ENCODE measurements at places on chromosomes 2 and 18. TPM values are rescaled to one million over a fixed set of nuclear protein-coding genes. Genes with fewer than 3 reads are reported as not detected.

- no peaks in the 10 kb centered on the region for H3K27me3 ChIP-seq
- H3K4me3 ChIP-seq, result no peak overlapping the region
- DNase-seq, result peak; percentile 74
- H3K27ac ChIP-seq, result peak overlapping the region; percentile 93
- H3K4me1 ChIP-seq, result peaks cover 83% of the 10 kb centered on the region
- H3K36me3 ChIP-seq, result peaks cover 3% of the 10 kb centered on the region
These were observed 54.7 kb upstream of the SLC1A4 start for GRCh38 chr2:64934530-64934929.

Gene KIF1A
- not detected for total RNA-seq

- H3K4me1 ChIP-seq, result no peaks in the 10 kb centered on the region
- H3K27me3 ChIP-seq, result no peaks in the 10 kb centered on the region
- no peak overlapping the region for H3K4me3 ChIP-seq
- no peak for DNase-seq
- H3K27ac ChIP-seq, result no peak overlapping the region
- H3K36me3 ChIP-seq, result no peaks in the 10 kb centered on the region
These were observed 152.1 kb downstream of the THSD7B start for GRCh38 chr2:136917411-136917881.

- no peaks in the 10 kb centered on the region for H3K4me1 ChIP-seq
- no peaks in the 10 kb centered on the region for H3K27me3 ChIP-seq
- DNase-seq, result no peak
- H3K4me3 ChIP-seq, result no peak overlapping the region
- H3K36me3 ChIP-seq, result no peaks in the 10 kb centered on the region
These were observed 1275.2 kb upstream of the CRIM1 start for GRCh38 chr2:35080231-35080910.

Gene C18orf54
- 14.3 TPM for total RNA-seq

GRCh38 chr2:128523457-128523856, 204.8 kb upstream of the HS6ST1 start:
- H3K36me3 ChIP-seq, result no peaks in the 10 kb centered on the region
- H3K4me1 ChIP-seq, result no peaks in the 10 kb centered on the region
- no peak for DNase-seq
- no peak overlapping the region for H3K4me3 ChIP-seq
- H3K27me3 ChIP-seq, result no peaks in the 10 kb centered on the region

DNA sequence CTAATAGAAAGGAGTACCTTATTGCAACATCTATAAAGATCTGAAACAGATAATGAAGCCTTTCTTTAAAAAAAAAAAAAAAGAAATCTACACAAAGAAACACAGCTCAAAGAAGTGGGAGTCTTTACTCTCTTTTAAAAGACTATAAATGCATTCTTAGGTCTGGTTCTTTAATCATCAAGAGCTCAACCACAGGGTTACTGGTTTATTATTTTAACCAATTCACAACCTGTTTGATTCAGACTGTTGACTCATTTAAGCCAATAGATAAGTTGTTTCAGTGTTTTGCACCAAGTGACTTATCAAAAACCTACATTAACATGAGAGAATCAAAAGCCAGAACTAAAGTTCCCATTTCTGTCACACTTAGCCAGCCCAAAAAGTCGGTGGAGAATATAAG, 93.1 kb downstream of the TCF4 start:
- H3K36me3 ChIP-seq, result no peaks in the 10 kb centered on the region
- H3K4me1 ChIP-seq, result peaks cover 99% of the 10 kb centered on the region
- no peak for DNase-seq
- H3K27ac ChIP-seq, result peak overlapping the region; percentile 85
- no peak overlapping the region for H3K4me3 ChIP-seq

Gene PPP1R1C
- not detected for total RNA-seq

GRCh38 chr2:14616342-14616741, 16.2 kb upstream of the LRATD1 start:
- H3K36me3 ChIP-seq, result no peaks in the 10 kb centered on the region
- no peaks in the 10 kb centered on the region for H3K4me1 ChIP-seq
- no peak for DNase-seq
- H3K4me3 ChIP-seq, result no peak overlapping the region

Gene HOXD12
- total RNA-seq, result 1.0 TPM

GRCh38 chr2:11677136-11678055, 7.4 kb upstream of the NTSR2 start:
- H3K4me1 ChIP-seq, result peaks cover 9% of the 10 kb centered on the region
- H3K36me3 ChIP-seq, result no peaks in the 10 kb centered on the region
- H3K4me3 ChIP-seq, result no peak overlapping the region

- H3K4me3 ChIP-seq, result no peak overlapping the region
- DNase-seq, result no peak
- no peak overlapping the region for H3K27ac ChIP-seq
- H3K4me1 ChIP-seq, result no peaks in the 10 kb centered on the region
- no peaks in the 10 kb centered on the region for H3K27me3 ChIP-seq
- H3K36me3 ChIP-seq, result no peaks in the 10 kb centered on the region
These were observed 126.6 kb upstream of the KCNH7 start for GRCh38 chr2:162965191-162965590.

GRCh38 chr18:5890331-5891183, 4.8 kb downstream of the TMEM200C start:
- no peak overlapping the region for H3K27ac ChIP-seq
- H3K36me3 ChIP-seq, result no peaks in the 10 kb centered on the region
- peak; percentile 57 for DNase-seq
- H3K4me1 ChIP-seq, result 0 out of 2 replicates have a peak, but pooled peaks cover 3% of the 10 kb centered on the region
- no peak overlapping the region for H3K4me3 ChIP-seq

Gene NCKAP5
- total RNA-seq, result not detected

- no peaks in the 10 kb centered on the region for H3K36me3 ChIP-seq
- H3K27me3 ChIP-seq, result no peaks in the 10 kb centered on the region
- no peak overlapping the region for H3K4me3 ChIP-seq
- H3K4me1 ChIP-seq, result no peaks in the 10 kb centered on the region
- DNase-seq, result no peak
These were observed 25.1 kb downstream of the DNPEP start for GRCh38 chr2:219362524-219363164.

- H3K36me3 ChIP-seq, result no peaks in the 10 kb centered on the region
- no peaks in the 10 kb centered on the region for H3K4me1 ChIP-seq
- H3K27ac ChIP-seq, result no peak overlapping the region
- no peaks in the 10 kb centered on the region for H3K27me3 ChIP-seq
- H3K4me3 ChIP-seq, result no peak overlapping the region
These were observed 11.3 kb downstream of the HNMT start for GRCh38 chr2:137975280-137976271.

DNA sequence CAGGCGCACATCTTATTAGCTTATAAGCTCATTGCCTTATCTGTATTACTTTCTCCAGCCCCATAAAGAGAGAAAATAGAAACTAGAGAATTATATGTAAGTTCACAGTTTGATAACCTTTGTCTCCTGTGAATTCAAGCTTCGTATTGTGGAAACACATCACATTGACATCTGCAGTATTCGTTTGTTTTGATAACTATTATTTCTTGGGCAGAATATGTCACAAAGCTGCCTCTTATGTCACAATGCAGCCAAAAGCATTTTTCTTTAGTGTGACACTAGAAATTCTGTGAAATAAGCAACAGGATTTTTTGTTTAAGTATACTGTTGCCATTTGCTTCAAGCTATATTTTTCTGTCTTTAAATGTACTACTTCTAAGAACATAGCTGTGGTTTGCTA, 221.5 kb downstream of the DOK6 start:
- H3K4me3 ChIP-seq, result no peak overlapping the region
- no peak for DNase-seq
- no peaks in the 10 kb centered on the region for H3K4me1 ChIP-seq
- no peaks in the 10 kb centered on the region for H3K27me3 ChIP-seq
- no peak overlapping the region for H3K27ac ChIP-seq

DNA sequence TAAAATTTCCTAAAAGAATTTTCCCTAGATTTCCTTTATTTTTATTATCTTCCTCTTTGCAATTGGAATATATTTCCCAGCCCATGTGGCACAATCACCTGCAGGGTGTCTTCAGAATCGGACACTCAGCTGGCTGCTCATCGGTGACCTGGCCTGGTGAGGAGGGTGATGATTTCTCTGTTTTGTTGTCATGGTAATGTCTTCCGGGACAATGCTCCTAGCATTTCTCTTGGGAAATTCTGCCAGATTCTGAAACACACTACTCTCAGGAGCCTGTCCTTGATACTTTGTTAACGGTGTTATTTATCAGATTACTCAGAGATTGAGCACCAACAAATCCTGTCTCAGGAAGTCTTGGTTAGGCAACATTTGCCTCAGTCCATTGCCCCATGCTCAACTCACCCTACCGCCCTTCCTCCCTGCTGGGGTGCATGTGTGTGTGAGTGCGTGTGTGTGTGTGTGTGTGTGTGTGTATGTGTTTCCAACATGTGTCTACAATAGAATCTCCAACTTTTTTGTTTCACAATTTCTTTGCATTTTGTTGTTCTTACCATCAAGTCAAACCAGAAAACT, 70.3 kb downstream of the MYT1L start:
- DNase-seq, result no peak
- H3K27me3 ChIP-seq, result no peaks in the 10 kb centered on the region
- H3K27ac ChIP-seq, result no peak overlapping the region
- H3K4me3 ChIP-seq, result no peak overlapping the region

- no peak for DNase-seq
- H3K27ac ChIP-seq, result no peak overlapping the region
- H3K27me3 ChIP-seq, result no peaks in the 10 kb centered on the region
- no peak overlapping the region for H3K4me3 ChIP-seq
- no peaks in the 10 kb centered on the region for H3K36me3 ChIP-seq
These were observed 43.7 kb downstream of the AGAP1 start for GRCh38 chr2:235537587-235537986.

GRCh38 chr2:16165518-16166326, 225.4 kb downstream of the MYCN start:
- no peaks in the 10 kb centered on the region for H3K27me3 ChIP-seq
- DNase-seq, result no peak

- no peak overlapping the region for H3K4me3 ChIP-seq
- no peaks in the 10 kb centered on the region for H3K27me3 ChIP-seq
- no peak for DNase-seq
- no peaks in the 10 kb centered on the region for H3K36me3 ChIP-seq
These were observed 99.9 kb downstream of the TRIB2 start for GRCh38 chr2:12816379-12817306.

Gene ERICH2
- total RNA-seq, result not detected

DNA sequence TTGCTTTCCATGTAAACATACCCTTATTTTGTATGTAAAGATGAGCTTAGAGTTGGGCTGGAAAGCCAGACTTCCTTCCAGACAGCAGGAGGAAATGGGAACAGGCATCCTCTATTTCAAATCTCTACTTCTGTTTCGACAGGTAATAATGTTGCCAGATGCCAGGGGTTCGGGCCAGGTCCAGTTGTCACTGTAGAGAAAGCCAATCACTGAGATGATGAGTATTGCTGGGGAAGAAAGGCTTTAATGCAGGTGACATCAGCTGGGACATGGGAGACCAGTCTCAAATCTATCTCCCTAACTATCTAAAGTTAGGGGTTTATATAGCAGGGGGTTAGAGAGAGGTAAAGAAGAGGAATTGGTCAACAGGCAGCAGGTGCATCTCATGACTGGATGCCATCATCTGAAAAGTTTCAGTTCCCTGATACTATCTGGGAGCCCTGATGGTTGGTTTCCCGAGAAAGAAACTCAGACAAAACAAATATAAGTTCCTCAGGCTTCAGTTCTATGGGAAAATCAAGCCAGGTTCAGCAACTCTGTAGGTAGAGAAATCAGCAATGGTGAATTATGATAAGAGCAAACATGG, 9.3 kb upstream of the MTCL1 start:
- DNase-seq, result no peak
- H3K4me1 ChIP-seq, result no peaks in the 10 kb centered on the region
- no peak overlapping the region for H3K4me3 ChIP-seq
- no peak overlapping the region for H3K27ac ChIP-seq
- no peaks in the 10 kb centered on the region for H3K27me3 ChIP-seq
- H3K36me3 ChIP-seq, result no peaks in the 10 kb centered on the region

- H3K4me3 ChIP-seq, result no peak overlapping the region
- H3K27ac ChIP-seq, result no peak overlapping the region
- H3K4me1 ChIP-seq, result peaks cover 5% of the 10 kb centered on the region
- no peaks in the 10 kb centered on the region for H3K36me3 ChIP-seq
- no peaks in the 10 kb centered on the region for H3K27me3 ChIP-seq
- no peak for DNase-seq
These were observed 2786.5 kb downstream of the RPIA start for GRCh38 chr2:91477731-91478672.

- peak within 1 kb of the TSS; percentile 92 for H3K4me3 ChIP-seq
- H3K27me3 ChIP-seq, result no peaks in the 10 kb centered on the region
- H3K36me3 ChIP-seq, result peaks cover 26% of the 10 kb centered on the region
- peaks cover 31% of the 10 kb centered on the region for H3K4me1 ChIP-seq
- peak within 1 kb of the TSS; percentile 77 for H3K27ac ChIP-seq
These were observed at the start of gene TXNL1 for GRCh38 chr18:56638232-56639103. Gene TXNL1, minus strand, starts transcription at chr18:56638592. Its CDS starts 152 bp downstream, at chr18:56638440.

DNA sequence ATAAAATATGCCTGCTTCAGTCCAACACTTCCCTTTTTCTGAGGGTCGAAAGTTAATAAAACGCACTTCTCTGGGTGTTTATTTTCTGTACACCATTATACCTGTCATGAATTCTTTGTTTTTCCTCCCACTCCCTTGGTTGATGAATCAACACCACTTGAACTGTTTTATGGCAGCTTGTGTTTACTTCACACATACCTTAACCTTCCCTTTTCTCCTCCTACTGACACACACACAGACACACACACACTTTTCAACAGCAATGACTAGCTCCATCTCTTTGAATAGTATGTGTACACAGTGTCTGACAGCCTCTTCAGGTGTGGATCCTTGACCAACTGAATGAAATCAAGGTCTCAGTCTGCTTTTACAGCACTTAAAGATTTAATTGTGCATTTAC, 91.3 kb downstream of the SATB2 start:
- no peak for DNase-seq
- H3K4me1 ChIP-seq, result no peaks in the 10 kb centered on the region
- H3K36me3 ChIP-seq, result no peaks in the 10 kb centered on the region
- H3K27ac ChIP-seq, result no peak overlapping the region

DNA sequence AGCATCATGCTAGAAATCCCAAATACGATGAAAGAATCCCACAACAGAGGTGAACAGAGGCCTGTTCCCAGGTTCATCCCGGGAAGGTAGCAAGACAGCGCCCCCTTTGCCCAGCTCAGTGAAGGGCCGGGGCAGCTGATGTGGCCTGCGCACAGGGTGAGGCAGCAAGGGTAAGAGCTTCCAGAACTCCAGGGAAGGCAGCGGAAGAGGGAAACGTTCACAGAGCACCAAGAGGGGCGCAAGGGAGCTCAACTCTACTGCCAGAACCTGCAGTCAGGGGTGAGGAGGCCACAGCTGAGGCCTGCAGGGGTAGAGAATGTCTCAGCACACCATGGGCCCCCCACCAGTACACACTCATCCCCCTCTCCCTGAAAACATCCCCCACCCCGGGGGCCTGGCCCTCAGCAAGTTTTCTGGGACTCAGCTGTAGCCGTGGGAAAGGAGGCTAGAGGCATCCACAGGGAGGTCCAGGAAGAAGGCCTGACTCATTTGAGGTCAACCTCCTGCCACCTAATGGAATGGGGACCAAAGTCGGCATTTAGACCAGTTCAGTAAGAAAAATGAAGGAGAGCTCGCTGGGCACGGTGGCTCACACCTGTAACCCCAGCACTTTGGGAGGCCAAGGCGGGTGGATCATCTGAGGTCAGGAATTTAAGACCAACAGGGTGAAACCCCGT, 95.6 kb upstream of the ASAP2 start:
- H3K27ac ChIP-seq, result no peak overlapping the region
- H3K4me3 ChIP-seq, result no peak overlapping the region
- no peaks in the 10 kb centered on the region for H3K4me1 ChIP-seq
- DNase-seq, result no peak
- no peaks in the 10 kb centered on the region for H3K27me3 ChIP-seq

- no peaks in the 10 kb centered on the region for H3K27me3 ChIP-seq
- H3K36me3 ChIP-seq, result no peaks in the 10 kb centered on the region
- DNase-seq, result no peak
- no peak overlapping the region for H3K27ac ChIP-seq
These were observed 35.0 kb downstream of the SLC14A2 start for GRCh38 chr18:45650321-45650720.

Gene MLPH
- total RNA-seq, result not detected
